T-helper 9 cell (primary cell): ENCODE measurements at places on chromosomes 16 and 17.

- DNase-seq = no peak
These were observed 4.5 kb upstream of the MNT start for GRCh38 chr17:2405247-2405926.

DNA sequence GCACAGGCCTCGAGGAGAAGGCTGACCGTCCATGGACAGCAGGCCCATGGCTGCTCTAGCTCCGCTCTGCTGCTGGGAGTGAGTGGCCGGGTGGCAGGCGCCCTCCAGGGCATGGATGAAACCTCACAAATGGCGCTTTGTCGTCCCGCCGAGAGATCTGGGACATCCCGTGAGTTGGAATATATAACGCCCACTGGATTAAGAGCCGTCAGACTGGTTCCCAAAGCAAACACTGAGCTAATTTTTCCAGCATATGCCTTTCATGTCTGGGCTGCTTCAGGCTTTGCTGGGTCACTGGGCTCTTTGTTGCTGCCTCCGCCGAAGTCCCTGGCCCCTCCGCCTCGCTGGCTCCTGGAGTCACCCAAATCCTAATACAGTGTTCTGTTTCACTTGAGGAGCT lies 266.3 kb downstream of the FOXL1 start:
- DNase-seq = no peak

DNA sequence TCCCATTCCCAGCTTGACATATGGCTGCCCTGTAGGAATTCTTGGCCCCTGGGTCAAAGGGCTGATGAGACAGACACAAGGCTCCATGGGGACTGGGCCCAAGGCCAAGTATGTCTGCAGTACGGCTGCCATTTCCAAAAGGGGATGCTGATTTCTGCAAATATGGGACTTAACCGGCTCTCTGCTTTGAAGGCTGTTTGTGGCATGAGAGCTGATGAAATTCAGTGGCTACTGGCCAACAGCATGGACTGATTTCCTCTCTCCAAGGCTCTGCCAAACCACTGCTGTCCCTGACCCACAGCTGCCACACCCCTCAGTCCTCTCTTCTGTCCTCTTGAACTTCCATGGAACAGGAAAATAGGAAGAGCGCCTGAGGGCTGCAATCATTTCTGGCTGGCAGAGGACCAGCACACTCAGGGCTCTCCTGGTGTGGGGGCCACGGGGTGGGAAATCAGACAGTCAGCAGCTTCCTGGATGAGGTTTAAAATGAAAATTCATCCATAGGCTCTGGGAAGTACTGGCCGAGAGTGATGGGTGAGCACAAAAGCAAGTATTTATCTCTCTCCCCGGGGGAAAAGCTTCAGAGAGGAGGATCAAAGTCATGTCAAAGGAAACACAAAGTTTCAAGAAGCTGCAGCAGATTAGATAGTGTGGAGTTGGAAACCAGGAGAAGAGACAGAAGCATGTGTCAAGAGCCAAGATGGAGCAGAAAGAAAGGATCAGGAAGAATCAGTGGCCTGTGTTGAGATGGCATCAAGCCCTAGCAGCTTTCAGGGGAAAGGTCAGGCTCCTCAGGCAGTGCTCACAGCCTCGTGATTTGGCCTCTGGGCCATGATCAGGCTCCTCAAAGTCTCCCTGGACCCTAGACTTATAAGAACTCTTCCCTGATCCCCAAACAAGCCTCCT lies 64.1 kb upstream of the SREBF1 start:
- no peak for DNase-seq

DNA sequence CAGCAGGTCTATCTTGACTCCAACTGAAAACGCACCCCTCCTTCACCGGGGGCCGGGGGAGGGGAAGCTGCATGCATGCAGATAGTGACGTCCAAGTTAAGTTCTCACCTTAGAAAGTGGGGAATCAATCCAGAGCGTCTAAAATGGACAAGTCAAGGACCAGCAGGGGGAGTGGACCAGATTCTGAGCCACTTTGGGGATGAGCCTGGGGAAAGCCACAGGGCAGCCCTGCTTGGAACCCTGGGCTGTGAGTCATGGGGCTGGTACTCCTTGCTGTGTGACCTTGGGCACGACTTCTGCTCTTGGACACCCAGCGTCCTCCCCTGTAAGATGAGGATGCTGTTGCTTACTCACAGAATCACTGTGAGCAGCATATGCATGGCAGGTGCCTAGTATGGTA lies 9.1 kb downstream of the TNFRSF13B start:
- DNase-seq = no peak

- DNase-seq = no peak
These were observed 2106.2 kb downstream of the TP53TG3F start for GRCh38 chr16:35565626-35566025.

- DNase-seq = no peak
These were observed 220.0 kb downstream of the NTN1 start for GRCh38 chr17:9241371-9241712.

GRCh38 chr16:8959921-8960787 lies 3.6 kb downstream of the USP7 start:
- no peak for DNase-seq

DNA sequence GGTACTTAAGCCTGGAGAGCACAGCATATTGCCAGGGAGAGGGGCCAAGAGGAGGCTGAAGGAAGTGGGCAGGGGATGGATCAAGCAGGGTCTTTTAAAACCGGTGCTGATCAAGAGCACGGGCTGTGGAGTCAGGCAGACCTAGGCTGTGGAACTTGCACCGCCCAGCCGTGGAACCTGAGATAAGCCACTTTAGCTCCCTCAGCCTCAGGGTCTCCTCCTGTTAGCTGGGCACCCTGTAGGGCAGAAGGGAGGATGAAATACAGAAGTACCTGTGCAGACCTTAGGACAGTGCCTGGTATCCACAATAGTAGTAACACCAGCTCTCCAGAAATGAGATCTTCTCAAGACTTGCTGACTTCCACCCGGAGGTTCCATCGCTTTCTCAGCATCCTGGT lies 9.3 kb downstream of the ODAD4 start:
- no peak for DNase-seq

- DNase-seq = no peak
These were observed 25.4 kb downstream of the NGFR start for GRCh38 chr17:49520386-49521087.

GRCh38 chr16:87243478-87243877 lies 73.7 kb downstream of the C16orf95 start:
- DNase-seq = no peak
